Activated CD4-positive, alpha-beta T cell treated with anti-CD3 and anti-CD28 coated beads for 4 hours (primary cell): ENCODE measurements at places on chromosomes 6 and 20.

DNA sequence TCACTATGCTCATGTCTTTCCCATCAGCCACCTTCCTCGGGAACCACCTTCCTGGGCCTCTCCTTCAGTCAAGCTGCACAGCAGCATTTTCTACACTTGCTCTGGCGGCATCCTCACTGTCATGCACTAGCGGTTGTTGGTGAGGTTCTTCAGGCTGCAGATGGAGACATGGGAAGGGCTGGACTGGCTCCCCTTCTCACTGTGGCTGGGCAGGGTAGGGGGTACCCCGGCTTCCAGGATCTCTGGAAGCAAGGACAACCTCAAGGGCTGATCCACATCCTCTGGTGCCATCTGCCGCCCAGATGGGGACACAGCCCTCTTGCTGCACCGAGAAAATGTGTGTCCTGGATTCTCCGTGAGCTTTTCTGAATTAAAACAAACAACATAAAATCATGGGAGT, 180.1 kb upstream of the RNF24 start:
- no peak for DNase-seq

GRCh38 chr6:136341967-136342366, 52.3 kb upstream of the BCLAF1 start:
- DNase-seq = no peak

DNA sequence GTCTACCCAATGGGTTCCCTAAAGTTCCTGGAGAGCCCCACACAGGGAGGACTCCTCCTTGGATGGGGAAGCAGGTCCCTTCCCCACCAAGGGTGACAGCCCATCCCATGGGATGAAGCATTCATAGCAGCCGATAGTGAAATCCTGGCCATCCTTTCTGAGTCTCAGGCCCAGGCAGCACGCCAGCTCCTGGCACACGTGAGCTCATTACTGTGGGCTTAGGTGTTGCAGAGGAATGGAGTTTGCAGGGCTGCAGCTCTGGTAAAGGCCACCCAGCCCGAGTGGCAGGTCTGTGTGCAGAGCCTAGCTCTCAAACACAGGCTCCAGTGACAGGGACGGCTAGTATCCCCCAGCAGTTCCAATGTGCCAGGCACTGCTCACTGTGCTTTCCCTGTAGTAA, 31.0 kb downstream of the SIRPA start:
- no peak for DNase-seq

DNA sequence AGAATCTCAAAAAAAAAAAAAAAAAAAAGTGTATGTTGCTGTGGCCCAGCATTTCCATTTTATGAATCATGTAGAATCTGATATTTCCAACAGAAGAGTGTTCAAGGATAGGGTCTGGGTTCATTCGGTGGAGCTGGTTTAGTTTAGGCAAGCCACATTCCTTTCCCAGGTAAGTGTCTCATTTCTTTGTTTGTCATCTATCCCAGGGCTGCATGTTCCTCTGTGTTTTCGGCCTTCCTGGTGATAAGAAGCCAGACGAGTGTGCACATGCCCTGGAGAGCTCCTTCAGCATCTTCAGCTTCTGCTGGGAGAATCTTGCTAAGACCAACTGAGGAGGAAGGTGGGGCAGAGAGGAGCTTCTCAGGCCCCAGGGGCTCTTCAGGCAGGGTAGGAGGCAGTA, 38.2 kb downstream of the NFYA start:
- no peak for DNase-seq

GRCh38 chr6:159756508-159756907, 5.3 kb upstream of the ACAT2 start:
- no peak for DNase-seq

DNA sequence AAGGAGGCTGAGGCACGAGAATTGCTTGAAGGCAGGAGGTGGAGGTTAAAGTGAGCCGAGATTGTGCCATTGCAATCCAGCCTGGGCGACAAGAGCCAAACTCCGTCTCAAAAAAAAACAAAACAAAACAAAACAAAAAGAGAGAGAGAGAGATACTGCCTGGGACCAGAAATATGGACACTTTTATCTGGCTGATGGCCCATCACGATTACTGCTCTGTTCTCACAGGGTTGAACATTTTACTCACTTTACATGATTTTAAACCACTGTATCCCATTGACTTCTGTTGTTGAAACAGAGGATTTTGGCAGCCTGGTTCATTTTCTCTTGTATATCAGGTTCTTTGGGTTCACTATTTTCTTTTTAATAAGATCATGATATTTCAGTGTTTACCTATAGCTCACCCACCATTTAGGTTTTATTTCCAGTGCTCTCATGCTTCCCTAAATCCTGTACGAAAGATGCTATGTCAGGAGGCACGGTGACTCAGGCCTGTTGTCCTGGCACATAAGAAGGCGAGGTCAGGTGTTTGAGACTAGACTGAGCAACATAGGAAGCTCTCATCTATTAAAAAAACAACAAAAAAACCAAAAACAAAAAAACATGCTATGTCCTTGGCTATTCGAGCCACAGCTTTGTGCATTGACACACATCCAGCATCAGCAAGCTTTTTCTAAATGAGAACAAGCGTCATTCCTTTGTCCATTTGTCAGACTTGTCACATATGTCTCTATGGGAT, 34.5 kb upstream of the RREB1 start:
- no peak for DNase-seq

GRCh38 chr6:135325624-135326424, 144.7 kb downstream of the MYB start:
- no peak for DNase-seq

GRCh38 chr20:58309591-58310290, at the start of gene RAB22A:
TSS of gene RAB22A (plus strand) at chr20:58309715. CDS start at chr20:58309977, 262 bp downstream.
- DNase-seq = peak; percentile 89

GRCh38 chr6:111837641-111838500, 35.4 kb downstream of the FYN start:
- peak; percentile 48 for DNase-seq

DNA sequence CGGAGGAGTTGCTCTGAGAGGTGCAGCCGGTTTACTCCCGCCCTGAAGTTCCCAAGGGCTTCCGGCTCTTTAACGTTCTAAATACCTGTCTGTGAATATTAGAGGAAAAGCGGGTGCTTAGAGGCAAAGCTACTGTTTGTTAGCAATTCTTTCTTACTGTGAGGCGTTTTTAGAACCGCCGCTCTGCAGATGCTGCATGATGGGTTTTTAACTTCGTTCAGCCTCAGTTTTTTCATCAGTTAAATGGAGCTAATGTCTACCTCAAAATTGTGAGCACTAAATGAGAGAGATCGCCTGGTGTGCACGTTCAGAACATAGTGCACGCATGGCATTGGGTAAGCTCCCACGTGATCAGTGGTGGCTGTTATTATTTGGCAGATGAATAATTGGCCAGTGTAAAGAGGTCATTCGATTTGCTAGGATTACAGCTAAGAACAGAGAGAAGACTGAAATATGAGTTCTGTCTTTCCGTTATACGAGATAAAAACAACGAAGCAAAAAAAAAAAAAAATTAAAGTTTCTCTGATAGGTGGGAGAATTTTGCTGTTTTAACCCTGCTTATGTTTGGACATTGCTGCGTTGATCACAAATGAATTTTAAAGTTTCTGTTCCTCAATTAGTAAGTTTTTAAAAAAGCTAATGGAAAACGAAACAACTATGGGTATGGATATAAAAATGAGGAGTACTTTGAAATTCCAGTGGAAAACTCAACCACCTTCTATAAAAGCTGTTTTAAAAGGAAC, 660 bp upstream of the TFB1M start:
- DNase-seq = peak; percentile 57

DNA sequence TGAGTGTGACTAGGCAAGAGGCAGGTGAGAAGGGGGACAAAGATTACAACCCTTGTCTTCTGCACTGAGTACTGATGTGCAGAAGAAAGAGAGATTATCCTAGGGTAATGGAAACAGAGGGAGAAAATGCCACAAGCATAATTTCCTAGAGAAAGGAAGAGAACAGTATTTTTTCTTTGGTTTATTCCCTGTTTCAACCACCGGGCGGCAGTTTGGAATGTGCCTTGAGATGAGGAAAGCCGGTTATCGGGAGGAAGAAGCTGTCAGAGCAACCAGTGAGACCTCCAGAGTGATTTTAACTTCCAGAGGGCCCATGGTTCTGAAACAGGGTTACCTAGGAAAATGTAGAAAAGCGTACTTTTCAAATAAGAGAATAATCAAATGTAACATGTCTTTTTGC, 121.4 kb downstream of the REV3L start:
- peak; percentile 3 for DNase-seq

DNA sequence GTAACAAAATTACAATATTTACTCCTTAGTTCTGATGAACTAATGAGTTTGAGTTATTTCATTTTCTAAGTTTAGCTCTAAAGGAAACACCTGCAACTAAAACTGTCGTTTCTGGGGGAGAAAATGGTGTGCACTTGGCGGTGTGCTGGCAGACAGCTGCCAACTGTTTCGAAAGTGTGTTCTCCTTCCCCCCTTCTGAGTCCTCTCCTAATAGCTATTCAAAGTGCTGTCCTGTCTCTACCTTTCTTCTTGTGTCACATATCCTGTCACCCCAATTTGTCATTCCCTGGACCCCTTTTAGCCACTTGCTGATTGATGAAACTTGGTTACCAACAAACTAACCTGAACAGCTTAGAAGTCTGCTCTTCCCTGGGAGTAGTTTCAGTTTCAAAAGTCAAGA, 4.9 kb upstream of the UBE2J1 start:
- peak; percentile 11 for DNase-seq

- DNase-seq = no peak
Observed at GRCh38 chr20:63536241-63536977, 767 bp downstream of the PTK6 start.

- DNase-seq = no peak
Observed at GRCh38 chr6:46452312-46452917, 38.8 kb downstream of the RCAN2 start.

GRCh38 chr6:80156221-80156620, 49.8 kb downstream of the BCKDHB start:
- no peak for DNase-seq

DNA sequence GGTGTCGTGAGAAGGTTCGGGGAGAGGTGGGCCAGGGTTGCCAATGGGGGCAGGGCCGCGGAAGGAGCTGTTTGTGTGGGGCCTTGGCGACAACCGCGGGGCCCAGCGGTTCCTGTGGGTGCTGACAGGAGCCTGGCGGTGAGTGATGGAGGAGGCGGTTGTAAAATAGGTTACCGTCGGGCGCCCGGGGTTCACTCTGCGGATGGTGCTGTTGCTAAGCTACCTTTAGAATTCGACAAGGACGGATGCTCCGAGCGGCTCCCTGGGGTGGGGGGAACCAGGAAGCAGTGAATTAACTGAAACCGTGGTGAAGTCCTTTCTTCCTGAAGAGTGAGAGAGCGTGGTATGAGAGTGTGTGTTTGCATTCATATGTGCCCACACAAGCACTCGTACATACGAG, 61.7 kb downstream of the CDH22 start:
- no peak for DNase-seq

DNA sequence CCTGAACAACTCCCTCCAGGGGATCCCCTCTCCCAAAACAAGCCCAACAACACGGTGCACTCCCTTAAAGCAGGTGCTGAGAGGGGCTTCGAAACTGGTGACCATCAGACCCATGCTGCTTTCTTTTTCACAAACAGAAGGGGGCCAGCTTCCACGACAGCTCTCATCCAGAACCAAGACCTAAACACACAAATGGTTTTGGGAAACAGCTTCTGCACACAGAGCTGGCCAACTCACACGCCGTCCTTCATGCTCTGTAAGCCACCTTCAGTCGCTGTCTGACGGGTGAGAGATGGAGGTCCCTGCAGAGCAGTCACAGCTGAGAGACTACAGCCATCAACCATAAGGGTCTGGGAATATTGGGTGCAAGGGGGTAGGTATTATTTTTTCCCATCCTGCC, 76.3 kb downstream of the ZMYND8 start:
- no peak for DNase-seq

DNA sequence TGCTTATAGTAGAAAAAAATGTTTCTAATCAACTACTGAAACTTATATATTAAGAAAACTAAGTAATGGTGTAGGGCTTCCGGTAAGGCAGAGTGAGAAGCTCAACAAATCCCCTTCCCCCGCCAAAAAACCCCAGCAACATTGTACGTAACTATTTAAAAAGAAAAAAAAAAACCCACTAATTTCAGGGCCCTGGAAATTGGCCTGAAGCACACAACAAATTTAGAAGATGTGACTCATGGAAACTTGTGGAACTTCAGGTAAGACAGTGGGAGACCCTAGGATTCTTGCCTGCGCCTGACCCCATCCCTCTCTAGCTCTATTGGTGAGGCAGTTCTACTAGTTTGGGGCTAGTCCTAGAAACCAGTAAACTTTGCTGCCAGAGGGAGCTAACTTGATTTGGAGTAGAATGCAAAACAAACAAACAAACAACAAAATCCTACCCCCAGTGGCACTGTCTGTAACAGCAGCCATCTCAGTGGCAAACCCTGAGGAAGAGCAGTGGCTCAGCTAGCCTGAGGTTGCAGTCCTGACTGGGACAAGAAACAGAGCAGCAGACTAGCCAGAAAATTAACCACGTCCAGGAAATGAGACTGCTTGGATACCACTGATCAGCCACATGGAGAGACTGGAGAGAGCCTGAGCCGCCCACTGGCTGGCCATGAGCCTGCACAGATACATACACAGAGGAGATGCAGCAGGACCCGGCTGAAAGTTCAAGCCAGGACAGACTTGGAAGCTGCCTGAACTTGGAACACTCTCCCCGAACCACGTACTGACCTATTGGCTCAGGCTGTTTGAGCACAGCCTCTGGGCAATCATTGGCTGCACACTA, 135.1 kb downstream of the TBXT start:
- no peak for DNase-seq

GRCh38 chr6:101845621-101846020, 452.1 kb downstream of the GRIK2 start:
- DNase-seq = no peak

GRCh38 chr6:53874964-53875363, 80.2 kb downstream of the LRRC1 start:
- no peak for DNase-seq

GRCh38 chr6:7848229-7848628, 62.4 kb downstream of the TXNDC5 start:
- DNase-seq = no peak

DNA sequence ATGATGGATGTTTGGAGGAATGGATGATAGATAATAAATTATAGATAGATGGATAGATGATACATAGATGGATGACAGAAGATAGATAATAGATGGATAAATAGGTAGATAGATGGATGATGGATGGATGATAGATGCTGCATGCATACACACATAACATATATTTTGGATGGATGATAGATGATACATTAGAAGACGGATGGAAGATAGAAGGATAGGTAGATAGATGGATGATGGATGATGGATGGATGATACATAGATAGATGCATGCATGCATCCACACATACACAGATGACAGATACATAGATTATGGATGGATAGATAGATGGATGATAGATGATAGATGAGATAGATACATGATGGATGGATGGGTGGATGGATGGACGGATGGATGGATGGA, 387.8 kb downstream of the TAF4 start:
- no peak for DNase-seq

DNA sequence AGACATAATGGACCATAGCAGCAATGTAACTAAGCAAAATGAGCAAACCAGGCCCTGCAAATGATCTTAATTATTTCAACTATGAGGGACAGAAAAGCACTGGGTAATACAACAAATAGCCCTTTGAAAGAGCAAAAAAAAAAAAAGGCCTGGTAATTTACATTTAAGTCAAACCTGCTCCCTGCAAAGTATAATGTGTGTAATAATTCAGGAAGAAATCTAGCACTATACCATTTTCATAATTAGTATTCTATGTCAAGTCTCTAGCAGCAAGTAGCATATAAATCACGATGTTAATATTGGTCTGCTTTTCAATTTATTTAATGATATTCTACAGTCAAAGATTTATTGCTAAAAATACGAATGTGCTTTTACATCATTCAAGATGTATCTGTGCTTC, 489.6 kb downstream of the BMP2 start:
- no peak for DNase-seq
